Memory B cell (primary cell): ENCODE measurements at places on chromosomes 1 and 21.
A peak's percentile ranks its signal among the peaks of the same experiment; 100 is the strongest.

- DNase-seq: no peak
Measured at GRCh38 chr1:235266325-235266724, 61.7 kb downstream of the ARID4B start.

DNA sequence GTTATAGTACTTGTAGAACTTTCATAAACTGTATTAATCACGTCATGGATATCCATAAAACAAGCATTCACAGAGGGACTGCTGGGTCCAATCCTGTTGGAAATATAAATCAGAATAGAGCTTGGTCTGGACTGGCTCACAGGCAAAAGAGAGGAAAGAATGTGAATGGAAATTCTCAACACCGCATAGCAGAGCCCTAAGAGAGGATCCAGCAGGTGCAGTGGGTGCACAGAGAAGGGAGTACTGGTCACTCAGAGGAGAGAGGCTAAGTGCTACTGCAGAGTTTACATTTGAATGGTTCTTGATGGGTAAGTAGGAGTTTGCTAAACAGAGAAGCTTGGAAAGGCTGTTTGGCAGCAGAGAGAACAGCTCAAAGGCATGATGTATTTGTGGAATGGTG is 231.7 kb downstream of the PAPPA2 start:
- DNase-seq: no peak

GRCh38 chr1:230749150-230749549 is 2.0 kb downstream of the CAPN9 start:
- no peak for DNase-seq

DNA sequence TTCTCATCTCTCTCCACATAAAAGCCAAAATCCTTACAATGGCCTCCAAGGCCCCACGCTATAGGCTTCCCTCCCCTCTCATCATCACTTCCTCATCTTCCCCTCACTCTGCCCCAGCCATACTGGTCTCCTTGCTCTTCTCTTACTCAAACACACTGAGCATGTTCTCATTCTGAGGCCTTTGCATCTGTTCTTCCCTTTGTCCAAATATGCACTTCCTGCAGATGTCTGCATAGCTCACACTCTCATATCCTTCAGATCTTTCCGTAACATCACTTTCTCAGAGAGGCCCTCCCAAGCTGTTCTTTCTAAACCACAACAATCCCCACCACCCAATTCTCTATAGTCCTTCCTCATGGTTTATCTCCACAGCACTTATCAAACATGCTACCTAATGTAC is 284.1 kb downstream of the HHIPL2 start:
- no peak for DNase-seq

DNA sequence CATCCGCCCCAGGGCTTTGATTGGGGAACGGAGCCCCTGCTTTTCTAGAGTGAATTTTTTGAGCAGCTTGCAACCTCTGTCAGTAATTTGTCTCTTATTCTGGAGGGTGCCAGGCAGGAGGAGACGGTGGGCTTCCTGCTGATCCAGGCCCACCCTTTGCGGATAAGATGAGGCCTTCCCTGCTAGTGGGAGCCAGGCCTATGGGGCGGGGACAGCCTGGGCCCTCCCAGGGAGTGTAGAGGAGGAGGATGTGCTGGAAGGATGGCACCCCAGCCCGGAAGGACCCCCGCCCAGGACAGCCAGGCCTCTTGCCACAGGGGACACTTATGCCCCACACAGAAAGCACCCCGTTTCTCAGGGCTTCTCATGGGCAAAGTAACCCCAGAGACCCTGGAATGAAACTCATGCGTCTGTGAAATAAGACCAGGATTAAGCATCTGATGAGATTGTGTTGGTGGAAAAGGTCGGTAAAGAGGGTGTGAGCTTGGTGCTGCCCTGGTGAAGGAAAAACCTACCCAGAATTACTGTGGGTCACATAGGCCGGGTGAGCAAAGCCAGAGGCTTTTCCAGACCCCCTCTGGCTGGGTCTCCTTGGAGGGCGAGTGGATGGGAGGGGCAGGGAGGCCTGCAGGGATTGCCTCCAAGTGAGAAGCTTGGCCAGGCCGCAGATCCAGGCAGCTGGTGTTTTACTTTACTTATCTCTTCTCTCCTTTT is 118.7 kb downstream of the SIK1 start:
- no peak for DNase-seq

DNA sequence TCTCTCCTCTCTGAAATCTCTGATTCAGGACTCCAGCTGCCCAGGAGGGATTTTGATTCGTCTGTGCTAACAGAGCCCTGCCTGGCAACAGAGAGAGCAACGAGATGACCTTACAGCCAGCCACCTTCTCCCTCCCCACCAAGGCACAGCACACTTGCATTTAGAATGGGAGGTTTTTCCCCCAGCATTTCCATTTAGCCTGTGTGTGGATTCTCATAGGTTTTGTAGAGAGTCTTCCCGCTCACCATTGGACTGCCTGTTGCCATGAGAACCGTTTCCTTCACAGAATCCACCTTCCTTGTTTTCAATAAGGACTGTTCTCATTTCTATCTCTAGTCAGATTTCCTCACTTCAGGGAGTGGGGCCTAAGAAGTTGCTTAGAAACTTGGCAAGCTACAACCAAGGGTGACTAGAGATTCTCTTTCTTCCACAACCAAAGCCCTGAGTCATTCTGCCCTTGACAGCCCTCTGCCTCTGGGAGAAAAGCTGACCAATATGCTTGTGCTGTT is 5.8 kb upstream of the IKBKE start:
- no peak for DNase-seq

GRCh38 chr1:170680428-170680827 is 16.5 kb downstream of the PRRX1 start:
- no peak for DNase-seq

- DNase-seq: no peak
Measured at GRCh38 chr21:33202464-33203363, 27.0 kb upstream of the IFNAR2 start.

DNA sequence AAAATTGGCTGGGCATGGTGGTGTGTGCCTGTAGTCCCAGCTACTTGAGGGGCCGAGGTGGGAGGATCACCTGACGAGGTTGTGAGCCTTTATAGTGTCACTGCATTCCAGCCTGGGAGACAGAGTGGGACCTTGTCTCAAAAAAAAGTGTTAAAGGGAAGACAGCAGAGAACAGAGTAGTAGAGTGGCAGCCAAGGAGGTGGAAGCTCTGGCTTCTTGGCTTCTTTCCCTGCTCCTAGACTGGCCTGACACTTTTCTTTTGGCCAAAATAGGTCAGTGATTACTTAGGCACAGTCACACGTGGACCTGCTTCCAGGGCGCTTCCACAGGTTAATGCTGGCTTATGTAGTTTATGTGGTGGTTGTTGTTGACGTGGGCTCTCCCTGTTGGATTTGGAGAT is 3.2 kb downstream of the DIP2A start:
- no peak for DNase-seq

DNA sequence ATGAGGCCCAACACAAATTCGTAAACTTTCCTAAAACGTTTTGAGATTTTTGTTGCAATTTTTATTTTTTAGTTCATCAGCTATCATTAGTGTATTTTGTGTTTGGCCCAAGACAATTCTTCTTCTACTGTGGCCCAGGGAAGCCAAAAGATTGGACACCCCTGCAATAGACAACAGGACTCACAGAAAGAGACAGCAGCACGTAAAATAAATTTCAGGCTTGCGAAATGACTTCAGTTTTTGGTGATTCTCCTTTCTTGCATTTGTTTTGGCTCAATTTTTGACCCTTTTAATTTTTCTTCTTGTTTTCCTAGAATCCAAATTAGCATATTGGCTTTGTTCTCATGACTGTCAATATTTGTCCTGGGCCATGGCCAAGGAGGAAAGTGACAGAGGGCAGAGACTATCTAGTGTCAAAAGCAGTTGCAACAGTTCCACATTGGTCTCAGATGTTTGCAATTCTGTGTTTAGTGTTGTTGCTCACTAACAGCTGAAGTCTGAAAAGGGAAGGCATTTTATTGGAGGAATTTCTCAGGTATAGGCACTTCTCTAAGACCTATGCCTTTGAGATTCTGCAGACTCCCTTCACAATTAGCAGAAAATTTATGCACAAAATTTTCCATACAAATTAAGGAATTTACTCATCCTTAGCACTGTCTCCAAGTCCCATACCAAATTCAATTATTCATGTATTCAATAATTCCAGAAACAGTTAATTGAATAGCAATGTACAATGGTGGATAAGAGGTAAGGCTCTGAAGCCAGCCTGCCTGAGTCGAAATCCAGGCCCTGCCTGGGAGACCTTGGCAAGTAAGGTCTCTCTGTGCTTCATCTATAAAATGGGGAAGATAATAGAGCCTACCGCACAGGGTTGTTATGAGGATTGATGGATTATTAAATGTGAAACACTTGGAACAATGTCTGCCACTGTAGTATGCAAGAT is 160.9 kb upstream of the IVNS1ABP start:
- no peak for DNase-seq

DNA sequence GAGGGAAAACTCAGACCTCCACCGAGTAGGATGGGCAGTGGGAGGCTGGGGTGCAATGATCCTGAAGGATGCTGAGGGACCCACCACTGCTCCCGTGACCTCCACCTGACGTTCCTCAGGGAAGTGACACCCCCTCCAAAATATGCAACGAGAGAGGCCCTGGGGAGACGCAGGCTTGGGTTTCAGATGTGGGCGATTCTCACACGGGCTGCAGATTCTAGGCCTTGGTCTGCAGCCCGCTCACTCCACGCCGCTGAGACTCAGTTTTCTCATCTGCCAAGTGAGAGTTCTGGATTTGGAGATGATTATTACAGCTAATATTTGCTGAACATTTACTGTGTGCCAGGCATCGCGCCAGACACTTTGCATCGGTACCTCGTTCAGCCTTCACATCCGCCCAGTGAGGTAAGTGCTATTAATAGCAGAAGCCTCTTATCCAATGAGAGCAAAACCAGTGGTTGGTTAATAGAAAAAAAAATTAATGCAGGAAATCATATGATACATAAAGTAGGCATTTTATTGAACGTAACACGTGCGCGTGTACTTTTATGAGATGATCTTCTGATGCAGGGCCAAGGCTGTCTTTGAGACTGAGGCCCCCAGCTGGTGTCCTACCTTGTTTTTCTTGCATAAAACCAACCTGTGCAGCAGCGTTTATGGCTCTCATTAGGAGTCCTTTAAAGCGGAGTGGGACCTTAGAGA is 102.0 kb upstream of the RUNX3 start:
- peak; percentile 69 for DNase-seq

GRCh38 chr1:98157524-98158313 is 236.9 kb upstream of the DPYD start:
- DNase-seq: no peak

DNA sequence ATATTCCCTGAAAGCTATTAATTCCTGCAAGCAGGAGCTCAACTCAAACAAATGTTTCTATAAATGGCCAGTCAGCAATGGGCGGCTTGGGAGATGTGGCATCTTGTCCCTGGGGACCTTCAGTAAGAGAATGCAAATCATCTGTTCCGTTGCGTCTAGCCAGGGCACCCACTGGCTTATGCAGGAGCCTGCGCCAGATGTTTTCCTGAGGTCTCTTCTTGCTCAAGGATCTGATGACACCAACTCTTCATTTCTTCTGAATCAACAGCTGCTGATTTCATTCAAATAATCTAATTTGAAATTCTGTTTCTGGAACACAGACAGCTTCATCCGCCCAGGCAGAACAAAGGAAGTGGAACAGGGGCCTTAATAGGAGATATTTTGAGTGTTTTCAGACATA is 70.0 kb upstream of the AJAP1 start:
- no peak for DNase-seq

DNA sequence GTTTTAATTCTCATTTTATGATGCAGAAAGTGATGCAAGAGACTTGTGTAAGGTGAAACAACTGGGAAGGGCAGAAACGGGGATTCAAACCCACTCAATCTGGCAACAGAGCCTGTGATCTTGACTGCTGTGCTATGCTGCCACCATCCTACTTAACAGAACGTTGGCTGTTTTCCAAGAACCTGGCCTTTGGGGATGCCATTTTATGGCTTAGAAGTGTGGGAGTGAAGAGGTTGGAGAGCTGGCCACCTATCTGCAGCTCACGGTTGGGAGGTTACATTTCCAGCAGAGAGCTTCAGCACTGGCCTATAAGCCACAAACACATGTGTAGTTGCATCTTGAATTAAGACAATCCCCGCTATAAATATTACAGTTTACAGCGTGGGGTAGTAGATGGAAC is 235.3 kb downstream of the PRDM2 start:
- DNase-seq: no peak

GRCh38 chr1:231557898-231558707 is 29.6 kb downstream of the TSNAX start:
- DNase-seq: no peak

DNA sequence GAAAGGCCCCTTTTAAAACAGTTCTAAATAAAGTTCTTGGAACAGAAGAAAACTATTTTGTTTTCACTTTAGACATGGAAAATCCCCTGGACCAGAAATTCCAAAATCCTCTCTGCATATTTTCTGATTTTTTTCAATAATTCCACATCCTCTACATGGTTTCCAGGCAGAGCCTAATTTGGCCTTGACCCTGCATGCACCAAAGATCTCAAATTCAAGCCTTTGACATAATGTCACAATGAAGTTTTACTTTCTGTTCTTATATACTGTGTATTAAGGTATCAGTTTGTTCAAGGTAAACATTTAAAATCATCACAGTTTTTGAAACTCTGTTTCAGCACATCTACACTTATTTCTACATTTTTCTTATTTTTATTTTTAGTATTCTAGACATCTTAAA is 12.2 kb upstream of the NPL start:
- DNase-seq: no peak

GRCh38 chr1:174700775-174701174 is 253.0 kb downstream of the GPR52 start:
- no peak for DNase-seq

DNA sequence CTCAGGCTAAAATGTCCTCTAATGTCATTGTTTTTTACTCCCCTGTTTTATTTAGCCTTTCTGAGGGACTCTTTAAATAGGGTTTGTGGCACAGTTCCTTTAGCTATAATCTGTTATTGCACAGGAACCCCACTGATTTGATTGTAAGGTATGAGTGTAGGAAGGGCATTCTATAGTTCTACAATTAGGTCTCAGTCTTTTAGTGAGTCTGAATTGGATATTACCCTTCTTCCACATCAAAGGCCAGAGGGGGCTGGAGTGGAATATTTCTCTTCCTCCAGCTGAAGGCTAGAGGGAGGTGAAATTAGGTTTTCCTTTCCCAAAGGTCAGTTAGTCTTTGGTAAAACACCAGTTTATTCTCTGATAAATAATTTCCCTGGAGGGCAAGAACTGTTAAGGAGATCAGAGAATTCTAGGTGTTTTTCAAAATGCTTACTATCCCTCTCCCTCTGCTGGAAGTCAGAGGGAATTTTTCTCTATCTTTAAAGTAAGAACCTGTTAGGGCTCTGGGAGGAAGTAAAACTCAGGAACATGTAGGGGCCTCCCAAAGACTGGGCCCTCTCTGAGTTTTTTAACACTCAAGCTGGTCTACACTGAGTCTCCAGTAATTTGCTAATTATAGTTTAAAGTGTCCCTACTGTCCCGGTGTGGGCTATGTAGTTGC is 176.3 kb upstream of the ZNHIT6 start:
- no peak for DNase-seq

DNA sequence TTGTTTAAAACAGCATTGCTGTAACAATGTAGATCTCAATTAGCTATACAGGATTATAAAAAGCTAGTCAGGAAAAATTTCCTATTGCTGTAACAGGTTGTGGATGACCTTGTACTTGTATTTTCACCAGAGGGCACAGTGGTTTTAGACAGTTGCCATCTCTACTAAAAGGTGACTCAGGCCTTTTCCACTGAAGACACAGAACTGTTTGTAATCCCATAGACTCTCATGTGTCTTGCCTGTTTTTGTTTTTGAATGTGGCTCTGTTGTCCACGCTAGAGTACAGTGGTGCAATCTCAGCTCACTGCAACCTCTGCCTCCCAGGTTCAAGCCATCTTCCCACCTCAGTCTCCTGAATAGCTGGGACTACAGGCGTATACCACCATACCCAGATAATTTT is 5.9 kb downstream of the MTFR1L start:
- no peak for DNase-seq
